HFFc6 (cell line): ENCODE measurements at places on chromosomes 7 and 10. TPM values are rescaled to one million over a fixed set of nuclear protein-coding genes. Genes with fewer than 3 reads are reported as not detected.

Gene CYP2C19
- not detected in 3 replicates for total RNA-seq

Gene PITRM1
- total RNA-seq, result 98.9 to 117 TPM (median 109 TPM) in 3 replicates

Gene TIAL1
- total RNA-seq, result 123 to 133 TPM (median 125 TPM) in 3 replicates

Gene DLG5
- 48.4 to 48.7 TPM (median 48.6 TPM) in 3 replicates for total RNA-seq

Gene CARD11
- not detected in 3 replicates for total RNA-seq

Gene SFTPA1
- not detected in 3 replicates for total RNA-seq
